ENCODE measurements at places on chromosomes 3 and 15.

DNA sequence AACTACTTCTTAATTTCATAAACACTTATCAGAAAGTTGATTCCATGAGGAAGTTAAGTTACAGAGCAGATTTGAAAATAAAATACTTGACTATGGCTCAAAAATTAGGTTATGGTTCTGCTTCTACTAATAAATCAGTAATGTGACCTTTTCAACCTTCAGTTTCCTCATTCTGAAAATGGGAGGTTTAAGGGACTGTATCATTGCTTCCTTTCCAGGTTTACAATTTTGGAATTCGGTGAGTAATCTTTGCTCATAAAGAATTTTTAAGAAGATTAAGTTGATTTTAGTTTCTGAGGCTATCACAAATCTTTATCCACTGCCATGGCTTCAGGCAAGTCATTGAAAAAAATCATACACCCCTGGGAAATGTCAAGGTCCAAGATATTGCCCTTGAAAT lies 1061.2 kb downstream of the DIPK2A start:
- no peak for DNase-seq

GRCh38 chr3:126389112-126389793 lies 5.5 kb upstream of the CFAP100 start:
- peak; percentile 56 for DNase-seq

GRCh38 chr15:74884428-74885223 lies 5.2 kb upstream of the MPI start:
- no peak for DNase-seq

DNA sequence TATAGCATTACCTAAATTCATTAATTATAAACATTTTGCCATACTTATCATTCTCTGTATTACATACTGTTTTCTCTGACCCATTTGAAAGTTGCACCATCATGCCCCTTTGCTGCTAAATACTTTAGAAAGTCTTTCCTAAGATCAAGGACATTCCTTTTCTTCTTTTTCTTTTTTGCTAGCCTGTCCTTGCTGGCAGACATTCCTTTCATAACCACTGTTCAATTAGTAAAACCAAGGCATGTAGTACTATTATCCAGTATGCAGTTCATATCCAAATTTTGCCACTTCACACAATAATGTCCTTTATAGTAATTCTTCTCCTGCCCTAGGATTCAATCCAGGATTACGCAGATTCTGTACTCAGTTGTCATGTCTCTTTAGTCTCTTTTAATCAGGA lies 321.0 kb upstream of the C2CD4B start:
- no peak for DNase-seq

DNA sequence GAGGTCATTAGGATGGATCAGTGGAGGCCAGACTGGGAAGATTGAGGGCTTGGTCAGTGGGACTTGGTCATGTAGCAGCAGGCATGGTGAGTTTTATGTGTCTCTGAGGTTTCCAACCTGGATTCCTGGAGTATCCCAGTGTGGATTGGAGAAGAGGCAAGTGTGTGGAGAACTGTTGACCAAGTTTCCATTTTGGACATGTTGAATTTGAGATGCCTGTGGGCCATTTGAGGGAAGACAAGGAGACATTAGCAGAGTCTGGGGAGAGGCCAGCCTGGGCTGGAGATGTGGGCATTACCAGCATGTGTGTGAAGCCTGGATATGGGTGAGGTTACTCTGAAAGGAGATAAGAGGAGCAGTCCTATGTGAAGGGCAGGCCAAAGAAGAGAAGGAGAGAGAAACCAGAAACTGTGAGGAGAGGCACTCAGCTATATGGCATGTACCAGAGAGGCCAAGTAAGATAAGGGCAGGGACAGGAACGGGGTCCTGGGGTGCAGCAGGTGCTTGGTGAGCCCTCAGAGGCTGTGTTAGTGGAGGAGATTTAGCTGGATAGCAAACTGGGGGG lies 4.3 kb downstream of the SLC25A38 start:
- no peak for DNase-seq

GRCh38 chr3:14230729-14231128 lies 52.1 kb downstream of the LSM3 start:
- DNase-seq, result no peak

DNA sequence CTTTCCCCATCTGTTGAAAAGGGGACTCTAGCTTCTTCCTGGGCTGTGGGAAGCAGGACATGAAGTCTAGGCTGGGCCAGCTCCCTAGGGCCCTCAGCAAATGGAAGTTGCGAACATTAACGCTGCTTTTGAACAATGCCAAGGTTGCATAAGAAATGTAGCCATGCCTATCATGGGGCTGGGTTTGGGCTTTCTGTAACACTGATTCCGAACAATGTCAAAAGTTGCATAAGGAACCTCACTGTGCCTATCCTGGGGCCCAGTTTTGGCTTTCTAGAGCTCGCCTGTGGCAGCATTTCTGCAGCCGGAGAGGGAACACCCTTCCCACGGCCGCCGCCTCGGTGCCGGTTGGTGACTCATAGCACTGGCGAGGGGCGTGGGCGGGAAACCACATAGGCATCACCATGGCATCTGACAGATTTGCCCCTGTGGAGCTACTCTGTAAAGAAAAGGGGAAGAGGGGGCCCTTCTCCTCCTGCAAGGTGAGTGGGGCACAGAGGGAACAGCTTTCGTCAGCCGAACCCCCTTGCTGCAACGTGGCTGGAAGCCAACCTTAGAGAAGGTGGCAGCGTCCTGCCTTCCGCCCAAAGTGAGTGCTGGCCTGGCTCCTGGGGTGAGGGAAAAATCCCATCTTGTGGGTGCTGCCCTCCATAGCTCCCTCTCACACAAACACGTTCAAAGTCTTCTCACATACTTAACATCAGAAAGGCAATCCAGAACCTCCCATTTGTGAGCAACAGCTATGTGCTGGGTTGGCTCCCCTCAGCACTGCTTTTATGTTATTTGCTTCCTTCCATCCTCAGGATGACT lies 46.6 kb upstream of the ATP2B2 start:
- DNase-seq, result peak; percentile 70

GRCh38 chr3:14520149-14520548 lies 20.0 kb downstream of the GRIP2 start:
- peak; percentile 48 for DNase-seq

GRCh38 chr15:44385344-44385942 lies 42.0 kb upstream of the CTDSPL2 start:
- no peak for DNase-seq

DNA sequence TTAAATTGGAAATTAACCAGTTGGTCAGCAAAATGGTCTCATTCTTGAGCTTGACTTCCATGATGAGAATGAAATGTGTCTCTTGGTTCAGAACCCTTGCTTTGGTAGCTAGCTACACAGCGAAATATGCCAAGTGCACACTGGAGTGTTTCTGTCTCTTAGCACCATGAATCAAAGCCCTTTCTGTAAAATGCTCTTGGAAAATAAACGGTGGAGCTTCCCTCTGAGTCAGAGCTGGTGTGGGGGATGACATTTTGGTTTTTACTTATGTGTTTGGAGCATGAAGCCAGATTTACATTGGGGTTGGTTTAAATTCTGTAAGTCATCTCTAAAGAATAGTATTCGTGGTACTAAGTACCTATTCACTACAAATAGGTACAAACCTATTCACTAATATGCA lies 85.1 kb upstream of the NANOGP8 start:
- DNase-seq, result no peak

DNA sequence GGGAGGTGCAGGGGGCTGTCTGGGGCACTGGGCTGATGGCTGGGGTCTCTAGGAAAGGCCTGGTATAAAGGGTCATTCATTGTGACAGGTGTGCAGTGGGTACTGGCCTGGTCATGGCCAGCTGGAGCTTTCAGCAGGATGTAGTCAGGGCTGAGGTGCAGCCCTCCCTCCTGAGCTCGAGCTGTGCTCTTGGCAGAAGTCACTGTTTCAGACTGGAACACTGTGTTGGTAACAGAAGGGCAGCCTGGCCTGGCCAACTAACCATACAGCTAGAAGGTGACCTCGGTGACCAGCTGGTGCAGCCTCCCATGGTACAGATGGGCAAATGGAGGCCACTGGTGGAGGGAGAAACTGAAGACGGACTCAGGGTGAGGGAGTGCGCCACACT lies 34.4 kb upstream of the LCTL start:
- DNase-seq, result no peak

GRCh38 chr3:102449341-102449740 lies 14.5 kb downstream of the ZPLD1 start:
- DNase-seq, result no peak

GRCh38 chr15:100835636-100836035 lies 44.0 kb upstream of the ALDH1A3 start:
- no peak for DNase-seq

GRCh38 chr15:38202361-38202760 lies 50.3 kb upstream of the SPRED1 start:
- DNase-seq, result no peak

- no peak for DNase-seq
These were observed 232.0 kb upstream of the RASGRP1 start for GRCh38 chr15:38796589-38796988.

DNA sequence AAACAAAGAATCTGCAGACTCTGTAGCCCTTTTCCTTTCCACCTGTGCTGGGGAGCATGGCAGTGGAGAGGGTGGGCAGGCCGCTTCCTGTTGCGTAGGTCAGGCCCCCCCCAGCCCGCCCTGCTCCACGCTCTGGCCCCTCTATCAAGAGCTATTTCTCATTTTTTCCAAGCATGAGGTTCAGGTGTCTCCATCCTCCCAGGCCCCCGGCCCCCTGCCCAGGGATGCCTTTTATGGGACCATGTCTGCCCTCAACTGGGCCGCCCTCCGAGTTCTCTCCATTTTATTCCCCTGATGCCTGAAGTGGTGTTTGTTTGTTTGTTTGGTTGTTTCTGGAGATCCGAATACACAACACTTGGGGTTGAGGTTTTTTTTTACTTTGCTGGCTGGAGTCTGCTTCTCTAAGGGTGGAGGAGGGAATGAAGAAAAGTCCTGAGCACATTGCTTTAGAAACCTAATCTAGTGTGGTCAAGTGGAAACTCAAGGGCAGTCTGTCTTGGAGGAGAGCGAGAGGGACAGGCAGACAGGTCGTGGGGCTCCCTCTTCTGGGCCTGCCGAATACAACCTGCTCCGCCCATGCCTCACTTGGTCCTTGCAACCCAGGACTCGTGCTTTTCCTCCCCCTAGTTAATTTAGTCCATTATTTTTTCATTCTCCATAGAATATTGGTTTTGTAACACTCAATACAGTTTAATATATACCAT lies 176.5 kb upstream of the LYSMD4 start:
- DNase-seq, result no peak

DNA sequence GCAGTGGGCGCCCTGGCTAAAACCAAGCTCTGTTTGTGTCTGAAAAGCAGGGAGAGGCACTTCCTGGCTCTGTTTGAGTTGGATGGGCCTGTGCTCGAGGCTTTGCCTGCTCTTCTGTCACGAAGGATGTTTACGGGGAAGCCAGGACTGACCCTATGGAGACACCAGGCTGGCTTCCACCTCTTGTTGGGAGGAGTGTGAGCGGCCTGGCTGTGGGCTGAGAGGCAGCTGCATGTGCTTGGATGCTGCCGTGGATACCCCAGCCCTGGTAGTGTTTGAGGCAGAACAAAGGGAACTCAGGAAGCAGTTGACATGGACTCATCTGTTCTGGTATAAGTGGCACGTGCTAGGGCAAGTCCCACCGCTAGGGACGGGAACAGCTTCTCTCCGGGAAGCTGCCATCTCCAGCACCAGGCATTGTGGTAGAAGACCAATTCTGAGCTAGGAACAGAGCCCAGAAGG lies 17.6 kb upstream of the SLC41A3 start:
- no peak for DNase-seq

GRCh38 chr15:33822479-33822878 lies 145.8 kb upstream of the CHRM5 start:
- DNase-seq, result no peak

GRCh38 chr15:59686389-59686788 lies 2.7 kb downstream of the BNIP2 start:
- DNase-seq, result no peak

GRCh38 chr15:79370716-79371115 lies 59.8 kb downstream of the TMED3 start:
- no peak for DNase-seq

- DNase-seq, result no peak
These were observed 293.8 kb downstream of the CHST2 start for GRCh38 chr3:143413372-143413771.

- no peak for DNase-seq
These were observed 101.5 kb upstream of the IL12A start for GRCh38 chr3:159887168-159887567.

DNA sequence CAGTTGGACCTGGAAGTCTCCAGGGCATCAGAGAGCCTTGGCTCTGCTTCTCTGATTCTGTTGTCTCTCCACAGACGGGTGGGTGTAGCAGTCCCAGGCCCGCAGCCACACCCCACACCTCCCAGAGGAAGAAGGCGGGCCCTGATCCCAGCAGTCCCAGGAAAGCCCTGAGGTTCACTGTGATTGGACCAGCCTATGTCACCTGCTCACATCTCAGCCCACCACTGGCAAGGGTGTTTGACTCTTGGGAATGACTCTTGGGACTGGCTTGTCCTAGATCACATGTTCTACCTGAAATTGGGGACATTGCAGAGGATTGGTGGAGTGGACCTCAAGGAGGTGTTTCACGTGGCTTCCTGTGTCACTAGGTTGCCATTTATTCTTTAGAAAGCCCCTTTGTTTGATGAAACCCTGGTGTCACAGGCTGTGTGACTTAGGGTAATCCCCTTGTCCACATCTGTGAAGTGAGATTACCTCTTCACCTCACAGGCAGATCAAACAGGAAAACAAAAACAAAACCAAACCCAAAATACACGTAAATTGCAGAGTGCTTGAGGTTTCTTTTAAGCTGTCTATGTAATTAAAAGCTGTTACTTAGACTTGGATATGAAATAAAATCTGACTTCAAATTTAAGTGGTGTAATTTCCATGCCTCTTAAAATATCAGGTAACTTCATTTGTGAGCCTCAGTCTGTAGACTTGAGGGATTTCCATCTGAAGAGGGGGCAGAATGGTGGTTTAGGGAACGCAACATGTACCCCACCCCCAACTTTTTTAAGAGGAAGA lies 26.7 kb downstream of the FLNB start:
- peak; percentile 40 for DNase-seq

DNA sequence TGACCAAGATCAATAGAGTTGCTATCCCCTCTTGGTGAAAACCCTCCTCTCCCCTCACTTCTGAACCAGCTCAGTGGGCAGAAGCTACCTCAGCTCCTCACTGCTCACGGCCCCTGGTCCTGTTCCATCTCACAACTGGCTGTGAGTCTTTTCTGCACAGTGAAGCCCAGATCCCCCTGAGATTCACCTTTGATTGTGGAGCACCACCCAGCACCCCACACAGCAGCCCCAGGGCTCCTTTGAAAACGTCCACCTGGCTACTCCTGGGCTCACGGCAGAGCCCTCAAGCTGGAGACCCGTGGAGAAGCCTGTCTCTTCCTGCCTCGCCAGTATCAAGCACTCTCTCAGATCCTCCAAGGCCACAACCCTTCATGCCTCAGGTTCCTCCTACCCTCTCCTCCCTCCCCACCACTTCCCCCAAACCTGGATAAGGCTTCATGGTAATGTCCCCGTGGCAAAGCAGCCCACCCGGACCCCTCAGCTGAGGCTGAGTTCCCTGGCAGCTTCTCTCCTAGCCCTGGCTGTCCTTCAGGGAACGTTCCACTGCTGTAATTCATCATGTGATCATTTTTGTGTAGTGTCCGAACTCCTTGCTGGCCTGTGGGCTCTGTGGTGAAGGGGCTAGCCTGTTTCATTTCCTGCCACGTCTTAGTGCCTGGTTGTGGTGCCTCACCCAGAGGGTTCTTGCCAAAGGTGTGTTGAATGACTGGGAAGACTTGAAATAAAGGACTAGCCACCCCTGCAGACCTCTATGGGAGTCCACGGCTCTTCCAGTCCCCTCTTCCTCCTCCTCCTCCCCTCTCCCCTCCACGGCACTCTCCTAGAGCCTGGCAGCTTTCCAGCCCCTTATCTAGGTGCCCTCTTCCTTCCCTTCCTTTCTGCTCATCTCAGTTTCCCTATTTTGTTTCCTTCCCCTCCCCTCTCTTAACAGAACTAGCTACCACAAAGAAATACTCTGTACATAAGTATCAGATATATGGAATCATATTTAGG lies 44.5 kb downstream of the KY start:
- no peak for DNase-seq

GRCh38 chr15:100339999-100340398 lies 1.8 kb downstream of the ADAMTS17 start:
- DNase-seq, result no peak
